ENCODE measurements at places on chromosomes 13 and 19. TPM values are rescaled to one million over a fixed set of nuclear protein-coding genes. Genes with fewer than 3 reads are reported as not detected.

- no peak for DNase-seq
These were observed 710.5 kb downstream of the DACH1 start for GRCh38 chr13:71156550-71156949.

The SARS2 gene
- 5.0 TPM for total RNA-seq

DNA sequence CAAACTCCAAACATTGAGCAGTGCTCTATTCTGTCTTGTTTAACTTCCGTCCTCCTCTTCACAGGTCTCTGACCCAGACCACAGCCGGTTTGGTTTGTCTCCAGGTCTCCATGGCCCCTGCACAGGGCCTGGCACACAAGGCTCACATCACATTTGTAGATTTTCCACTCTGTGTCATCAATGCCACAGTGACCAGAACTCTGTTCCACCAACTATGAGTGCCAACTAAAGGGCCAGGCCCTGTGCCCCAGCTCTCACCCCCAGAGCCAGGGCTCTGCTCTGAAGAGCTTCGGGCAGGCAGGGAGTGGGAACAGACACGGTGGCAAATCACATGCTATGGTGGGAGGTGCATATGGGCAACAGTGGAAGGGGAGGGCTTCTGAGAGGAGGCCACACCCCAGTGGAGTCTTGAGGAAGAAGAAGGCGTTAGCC lies 16.0 kb downstream of the SMG9 start:
- DNase-seq: no peak

DNA sequence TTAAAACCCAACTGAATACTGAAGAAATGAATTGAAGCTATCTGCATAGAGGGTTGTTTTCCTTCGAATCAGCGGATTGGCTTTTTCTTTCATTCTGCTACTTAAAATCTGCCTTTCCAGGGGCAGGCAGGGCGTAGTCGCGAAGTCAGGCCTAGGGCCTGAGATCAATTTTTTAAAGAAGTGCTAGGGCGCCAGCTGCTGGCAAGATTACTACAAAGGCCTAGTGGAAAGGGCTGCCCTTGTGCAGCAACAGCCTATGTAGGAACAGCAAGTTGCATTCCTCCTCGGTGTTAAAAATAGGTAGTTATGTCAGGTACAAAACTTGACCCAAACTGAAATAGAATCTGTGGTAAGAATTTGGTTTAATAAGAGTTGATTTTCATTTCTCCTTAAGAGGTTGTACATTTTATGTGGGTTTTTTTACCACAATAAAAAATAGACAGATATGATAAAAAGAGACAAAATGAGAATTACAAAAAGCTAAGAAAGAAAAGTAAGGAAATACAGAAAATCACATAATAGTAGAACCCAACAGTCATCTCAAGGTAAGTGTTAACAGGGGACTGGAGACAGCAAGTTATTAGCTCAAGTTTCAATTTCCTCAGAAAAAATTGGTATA lies 9.5 kb upstream of the URAD start:
- DNase-seq: no peak

The MRI1 gene
- 16.4 TPM for total RNA-seq

- DNase-seq: no peak
These were observed 3.7 kb downstream of the GADD45B start for GRCh38 chr19:2479556-2480194.

GRCh38 chr13:67619351-67619994 lies 389.3 kb upstream of the PCDH9 start:
- no peak for DNase-seq

DNA sequence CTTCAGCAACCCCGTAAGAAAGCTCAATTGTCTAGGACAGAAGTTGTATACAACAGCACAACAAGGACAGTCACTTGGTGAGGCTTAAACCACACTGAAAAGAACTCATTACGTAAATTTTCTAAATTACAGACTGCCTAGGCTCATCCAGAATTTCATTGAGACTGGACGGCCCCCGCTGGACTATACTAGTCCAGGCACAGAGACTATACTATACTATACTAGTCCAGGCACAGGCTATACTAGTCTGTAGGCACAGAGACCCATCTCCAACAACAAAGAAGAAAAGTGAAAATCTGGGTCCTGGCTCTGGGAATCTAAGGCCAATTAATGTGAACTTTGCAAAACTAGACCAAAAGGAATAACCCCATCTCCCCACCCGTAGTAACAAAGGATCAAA lies 700 bp downstream of the ZNF816 start:
- DNase-seq: no peak

The FLT1 gene
- total RNA-seq: 13.7 TPM

- no peak for DNase-seq
These were observed 51.3 kb upstream of the ZNF536 start for GRCh38 chr19:30320916-30321315.

The ZNF681 gene
- 25.7 TPM for total RNA-seq

GRCh38 chr19:39307046-39307821 lies 11.0 kb downstream of the IFNL1 start:
- DNase-seq: no peak

- no peak for DNase-seq
These were observed 1.9 kb downstream of the CNN2 start for GRCh38 chr19:1028062-1028926.

The POU4F1 gene
- total RNA-seq: under 0.01 TPM

The PSG5 gene
- total RNA-seq: not detected

The FLT3LG gene
- not detected for total RNA-seq

- no peak for DNase-seq
These were observed 62.0 kb downstream of the ZNF100 start for GRCh38 chr19:21705393-21705792.

DNA sequence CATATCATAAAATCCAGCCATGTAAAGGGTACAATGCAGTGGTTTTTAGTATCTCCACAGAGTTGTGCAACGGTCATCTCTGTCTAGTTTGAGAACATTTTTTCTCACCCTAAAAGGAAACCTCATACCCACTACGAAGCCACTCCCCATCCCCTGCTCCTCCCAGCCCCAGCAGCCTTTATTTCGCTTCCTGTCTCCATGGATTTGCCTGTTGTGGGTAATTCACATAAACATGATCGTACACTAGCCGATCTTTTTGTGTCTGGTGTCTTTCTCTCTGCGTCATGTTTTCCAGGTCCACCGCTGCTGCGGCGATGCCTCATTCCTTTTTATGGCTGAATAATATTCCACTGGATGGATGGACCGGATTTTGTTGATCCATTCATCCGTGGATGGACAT lies 28.6 kb downstream of the BICRA start:
- no peak for DNase-seq

DNA sequence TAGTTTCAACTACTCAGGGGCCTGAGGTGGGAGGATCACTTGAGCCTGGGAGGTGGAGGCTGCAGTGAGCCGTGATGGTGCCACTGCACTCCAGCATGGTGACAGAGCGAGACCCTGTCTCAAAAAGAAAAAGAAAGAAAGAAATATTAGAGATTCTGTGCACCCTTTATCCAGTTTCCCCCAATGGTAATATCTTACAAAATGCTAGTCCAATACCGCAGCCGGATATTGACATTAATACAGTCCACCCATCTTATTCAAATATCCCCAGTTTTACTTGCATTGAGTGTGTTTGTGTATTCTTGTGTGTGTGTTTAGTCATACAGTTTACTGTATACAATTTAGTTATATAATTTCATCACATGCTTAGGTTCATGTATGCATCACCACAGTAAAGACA lies 8.6 kb upstream of the IFNL4 start:
- no peak for DNase-seq

- DNase-seq: no peak
These were observed 250.3 kb downstream of the DLEU7 start for GRCh38 chr13:50593207-50593606.

DNA sequence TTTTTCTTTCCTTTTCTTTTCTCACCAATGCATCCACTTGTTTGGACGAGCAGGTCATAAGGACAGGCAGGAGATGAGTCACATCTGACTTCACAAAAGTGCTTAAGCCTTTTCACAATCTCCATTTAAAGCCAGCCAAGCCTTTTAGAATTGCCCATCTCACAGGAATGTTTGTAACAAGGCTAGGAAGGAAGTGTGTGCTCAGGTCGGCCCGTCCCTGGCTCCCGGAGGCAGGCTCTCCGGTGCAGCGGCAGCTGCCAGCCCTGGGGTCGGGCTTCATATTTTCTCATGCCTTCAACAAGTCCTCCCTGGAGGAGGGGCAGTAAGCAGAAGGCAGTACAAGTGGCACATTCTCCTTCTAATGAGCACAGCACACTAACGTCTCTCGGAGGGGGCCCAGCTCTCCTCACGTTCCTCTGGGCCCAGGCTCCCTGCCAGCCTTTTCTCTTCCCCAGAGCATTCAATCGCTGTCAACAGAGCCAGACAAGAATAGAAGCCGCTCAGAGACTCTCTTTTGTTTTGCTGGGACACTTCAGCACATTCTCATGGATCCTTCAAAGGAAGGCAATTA lies 180.5 kb downstream of the COL4A1 start:
- DNase-seq: peak; percentile 27

GRCh38 chr13:35884211-35884760 lies 246.9 kb downstream of the DCLK1 start:
- no peak for DNase-seq

GRCh38 chr13:75495938-75496337 lies 14.0 kb upstream of the TBC1D4 start:
- no peak for DNase-seq

The ZNF808 gene
- 23.9 TPM for total RNA-seq

DNA sequence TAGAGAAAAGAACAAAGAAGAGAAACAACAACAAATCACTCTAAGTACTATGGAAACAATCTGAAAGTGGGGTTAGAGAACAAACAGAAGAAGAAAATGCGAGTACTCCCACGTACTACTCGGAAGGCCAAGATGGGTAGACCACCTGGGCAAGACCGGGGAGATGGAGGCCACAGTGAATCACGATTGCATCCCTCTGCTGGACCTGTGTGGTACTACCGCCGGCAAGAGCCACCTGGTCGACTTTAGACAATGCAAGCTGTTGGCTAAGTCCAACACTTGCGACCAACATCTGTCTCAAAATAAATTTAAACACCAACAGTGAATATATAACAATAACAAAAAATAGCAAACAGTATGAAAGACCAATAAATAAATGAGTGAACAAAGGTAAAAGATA lies 45.5 kb upstream of the ZNF91 start:
- no peak for DNase-seq

DNA sequence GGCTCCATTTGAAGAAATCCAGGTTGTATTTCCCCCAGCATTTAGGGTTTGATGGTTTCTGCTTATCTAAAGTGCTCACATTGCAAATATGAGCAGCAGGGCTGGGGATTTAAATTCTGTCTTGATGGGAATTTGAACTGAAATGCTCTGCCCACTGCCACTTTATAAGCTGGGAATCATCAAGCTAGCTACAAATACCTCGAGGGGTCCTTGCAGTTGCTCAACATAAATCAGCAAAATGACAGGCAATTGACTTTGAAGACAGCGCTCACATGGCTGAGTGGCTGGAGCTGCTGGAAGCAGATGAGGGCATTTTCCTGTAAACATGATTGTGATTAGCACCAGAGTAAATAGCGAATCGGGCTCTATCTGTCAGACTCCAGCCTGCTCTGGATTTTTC lies 39.4 kb upstream of the MEDAG start:
- DNase-seq: no peak

The GSX1 gene
- not detected for total RNA-seq

The CHMP2A gene
- total RNA-seq: 47.7 TPM

DNA sequence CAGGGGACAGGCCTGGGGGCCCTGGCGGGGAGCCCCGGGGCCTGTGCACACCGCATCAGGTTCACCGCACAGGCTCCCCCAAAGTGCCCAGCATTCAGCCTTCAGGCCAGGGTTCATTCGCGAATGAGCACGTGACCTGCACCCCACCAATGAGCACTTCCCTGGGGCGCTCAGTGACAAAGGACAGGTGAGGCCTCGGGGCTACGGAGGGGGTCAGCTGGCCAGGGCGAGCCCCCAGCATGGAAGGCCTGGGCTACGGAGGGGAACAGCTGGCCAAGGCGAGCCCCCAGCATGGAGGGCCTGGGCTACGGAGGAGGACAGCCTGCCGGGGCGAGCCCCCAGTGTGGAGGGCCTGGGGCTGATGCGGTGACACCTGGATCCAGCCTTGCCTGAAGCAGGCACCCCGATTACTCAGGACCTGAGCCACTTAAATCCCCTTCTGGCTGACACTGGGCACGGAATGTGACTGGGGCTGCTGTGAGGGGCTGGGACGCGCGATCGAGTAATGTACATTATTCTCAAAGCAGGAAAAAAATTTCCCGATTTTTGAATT lies 23.1 kb downstream of the TCF3 start:
- no peak for DNase-seq

Measured in occipital lobe (tissue), 3 donors.